Upper lobe of left lung (tissue), 6 donors: ENCODE measurements at places on chromosomes 3 and 15. TPM values are rescaled to one million over a fixed set of nuclear protein-coding genes. Genes with fewer than 3 reads are reported as not detected.

LYSMD4 gene
- 7.6 TPM for total RNA-seq

DNASE1L3 gene
- total RNA-seq = 3.3 TPM

CDHR4 gene
- total RNA-seq = 9.4 TPM

RTP3 gene
- not detected for total RNA-seq

FETUB gene
- not detected for total RNA-seq

GNL3 gene
- total RNA-seq = 21.0 TPM

SPINT1 gene
- total RNA-seq = 239 TPM

ZNF774 gene
- total RNA-seq = 3.4 TPM

NLGN1 gene
- total RNA-seq = 1.7 TPM

CKMT1A gene
- 2.6 TPM for total RNA-seq

ALG1L2 gene
- 1.3 TPM for total RNA-seq

RPS27L gene
- total RNA-seq = 165 TPM

STRC gene
- 1.8 TPM for total RNA-seq

GP9 gene
- 4.3 TPM for total RNA-seq

TEX55 gene
- total RNA-seq = not detected
